SJSA1 (cell line): ENCODE measurements at places on chromosomes 16 and 17.
A peak's percentile ranks its signal among the peaks of the same experiment; 100 is the strongest.

GRCh38 chr17:2337544-2338314, 428 bp downstream of the SGSM2 start:
- peak; percentile 66 for DNase-seq

GRCh38 chr16:8660841-8661301, 13.5 kb upstream of the ABAT start:
- DNase-seq, result peak; percentile 62

DNA sequence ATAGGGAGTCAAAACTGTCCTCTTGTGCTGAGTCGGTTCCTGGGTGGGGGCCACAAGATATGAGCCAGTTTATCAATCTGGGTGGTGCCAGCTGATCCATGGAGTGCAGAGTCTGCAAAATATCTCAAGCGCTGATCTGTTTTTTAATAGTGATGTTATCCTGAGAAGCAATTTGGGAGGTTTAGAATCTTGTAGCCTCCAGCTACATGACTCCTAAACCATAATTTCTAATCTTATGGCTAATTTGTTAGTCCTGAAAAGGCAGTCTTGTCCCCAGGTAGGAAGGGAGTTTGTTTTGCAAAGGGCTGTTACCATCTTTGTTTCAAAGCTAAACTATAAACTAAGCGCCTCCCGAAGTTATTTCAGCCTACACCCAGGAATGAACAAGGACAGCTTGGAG, 1.7 kb downstream of the TSPAN10 start:
- no peak for DNase-seq

DNA sequence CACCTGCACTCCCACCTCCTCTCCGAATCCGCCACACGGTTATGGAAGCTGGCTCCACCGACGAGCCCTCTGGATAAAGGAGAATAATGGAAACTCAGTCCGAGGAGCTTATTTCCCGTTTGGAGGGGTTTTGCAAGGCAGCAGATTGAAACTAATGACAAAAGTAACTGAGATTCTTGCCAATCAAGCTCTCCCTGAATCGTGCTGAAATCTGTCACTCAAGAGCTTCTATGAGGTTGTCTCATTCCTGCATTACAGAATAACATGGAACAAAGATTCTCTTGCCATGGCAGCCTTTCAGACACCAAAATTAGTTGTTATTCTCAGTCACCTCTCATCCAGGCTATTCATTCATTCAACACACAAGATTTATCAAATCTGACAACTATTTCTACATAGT, 405.9 kb downstream of the SOX9 start:
- no peak for DNase-seq

- no peak for DNase-seq
Observed at GRCh38 chr16:50282955-50283631, 16.7 kb downstream of the ADCY7 start.

DNA sequence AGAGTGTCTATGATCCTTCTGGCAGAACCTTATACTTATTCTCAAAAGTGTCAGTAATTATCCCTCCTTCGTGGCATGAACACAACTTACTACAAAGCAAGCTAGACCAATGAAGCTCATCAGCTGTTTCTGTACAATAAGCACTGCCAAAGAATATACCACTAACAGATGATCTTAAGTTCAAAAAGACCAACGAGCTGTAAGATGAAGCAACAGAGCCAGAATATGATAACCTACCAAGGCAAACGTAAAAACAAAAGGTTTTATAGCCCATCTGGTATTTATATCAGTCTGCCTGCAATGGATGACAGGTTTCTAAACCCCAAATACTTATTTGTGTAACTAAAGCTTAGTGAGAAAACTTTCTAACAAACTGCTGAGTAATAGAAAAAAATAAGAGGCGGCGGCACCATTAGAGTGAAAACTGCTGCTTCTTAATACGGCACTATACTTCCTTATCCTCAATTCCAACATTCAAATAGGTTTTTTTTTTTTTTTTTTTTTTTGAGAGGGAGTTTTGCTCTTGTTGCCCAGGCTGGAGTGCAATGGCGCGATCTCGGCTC, 22.1 kb downstream of the NME2 start:
- DNase-seq, result no peak

- peak; percentile 67 for DNase-seq
Observed at GRCh38 chr16:79601931-79602627, 1.5 kb upstream of the MAF start.

- no peak for DNase-seq
Observed at GRCh38 chr17:47980541-47980940, 9.6 kb downstream of the CDK5RAP3 start.

DNA sequence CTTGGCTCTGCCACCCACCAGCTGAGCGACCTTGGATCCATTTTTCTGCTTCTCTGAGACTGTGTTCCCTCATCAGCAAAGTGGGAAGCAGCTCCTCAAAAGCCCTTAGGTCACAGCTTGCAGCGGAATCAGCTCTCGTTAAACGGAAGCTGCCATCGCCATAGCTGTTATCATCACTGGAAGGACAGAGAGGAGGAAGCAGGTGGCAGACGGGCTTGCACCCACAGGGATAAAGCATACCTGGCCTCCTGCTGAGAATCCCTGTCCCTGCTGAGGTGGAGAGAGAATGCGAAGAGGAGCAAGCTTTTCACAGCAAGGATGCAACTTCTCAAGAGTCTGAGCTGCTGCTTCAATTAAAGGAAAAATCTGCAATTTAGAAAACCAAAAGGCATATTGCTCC, 106.6 kb downstream of the CLEC16A start:
- no peak for DNase-seq

GRCh38 chr16:28504707-28505404, 1.8 kb downstream of the IL27 start:
- no peak for DNase-seq

DNA sequence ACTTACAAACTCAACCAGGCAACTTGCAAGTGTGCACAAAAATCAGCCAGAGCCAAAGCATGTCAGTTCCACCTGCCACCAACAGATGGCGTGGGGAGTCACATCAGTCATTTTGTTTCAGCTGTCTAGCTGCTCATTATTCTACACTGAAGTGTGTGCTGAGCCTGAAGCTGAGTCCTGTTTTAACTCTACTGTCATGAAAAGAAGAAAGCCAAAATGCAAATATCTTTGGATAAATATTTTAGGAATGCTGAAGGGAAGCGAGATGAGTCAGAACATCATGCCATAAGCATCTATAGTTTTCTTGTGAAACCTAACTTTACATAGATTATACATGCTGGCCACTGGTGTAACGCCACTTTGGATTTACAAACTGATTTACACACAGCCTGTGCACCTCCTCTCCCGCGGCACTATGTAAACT, 172.6 kb downstream of the CDK5R1 start:
- peak; percentile 47 for DNase-seq

- DNase-seq, result no peak
Observed at GRCh38 chr17:40454613-40454995, 11.4 kb downstream of the IGFBP4 start.

DNA sequence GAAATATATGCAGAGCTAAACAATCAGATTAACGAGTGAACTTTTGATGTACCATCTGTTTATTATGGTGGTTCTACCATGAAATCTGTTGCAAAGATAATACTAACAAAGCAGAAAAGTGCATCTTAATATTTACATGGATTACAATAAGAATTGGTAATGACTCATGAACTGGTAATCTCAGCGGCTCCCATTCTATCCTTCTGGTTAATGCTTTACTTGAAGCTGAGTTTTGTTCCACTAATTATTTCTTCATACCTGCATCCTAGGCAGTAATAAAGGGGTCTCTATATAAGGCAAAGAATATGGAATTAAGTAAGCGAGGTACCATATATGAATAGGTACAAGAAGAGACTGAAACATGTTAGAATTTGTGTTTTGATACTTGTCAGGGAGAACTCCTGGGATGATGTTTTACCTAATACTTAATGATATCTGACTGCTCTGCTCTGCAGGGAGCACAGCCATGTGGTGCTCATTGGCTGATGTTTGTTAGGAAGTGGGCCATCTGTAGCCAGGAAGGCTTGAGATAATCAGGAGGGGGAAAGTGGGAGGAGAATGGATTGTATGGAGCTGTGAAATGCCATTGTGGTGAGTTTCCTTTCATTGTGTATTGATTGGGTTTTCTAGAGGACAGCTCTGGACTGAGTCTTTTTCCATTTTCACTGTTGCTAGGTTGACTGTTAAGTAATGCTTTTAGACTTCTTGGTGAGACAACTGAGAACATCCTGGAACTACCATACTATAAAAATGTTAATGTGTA, 52.6 kb downstream of the MAP2K6 start:
- no peak for DNase-seq
